Esophagus squamous epithelium (tissue), 5 donors: ENCODE measurements at places on chromosomes 7 and 10.

DNA sequence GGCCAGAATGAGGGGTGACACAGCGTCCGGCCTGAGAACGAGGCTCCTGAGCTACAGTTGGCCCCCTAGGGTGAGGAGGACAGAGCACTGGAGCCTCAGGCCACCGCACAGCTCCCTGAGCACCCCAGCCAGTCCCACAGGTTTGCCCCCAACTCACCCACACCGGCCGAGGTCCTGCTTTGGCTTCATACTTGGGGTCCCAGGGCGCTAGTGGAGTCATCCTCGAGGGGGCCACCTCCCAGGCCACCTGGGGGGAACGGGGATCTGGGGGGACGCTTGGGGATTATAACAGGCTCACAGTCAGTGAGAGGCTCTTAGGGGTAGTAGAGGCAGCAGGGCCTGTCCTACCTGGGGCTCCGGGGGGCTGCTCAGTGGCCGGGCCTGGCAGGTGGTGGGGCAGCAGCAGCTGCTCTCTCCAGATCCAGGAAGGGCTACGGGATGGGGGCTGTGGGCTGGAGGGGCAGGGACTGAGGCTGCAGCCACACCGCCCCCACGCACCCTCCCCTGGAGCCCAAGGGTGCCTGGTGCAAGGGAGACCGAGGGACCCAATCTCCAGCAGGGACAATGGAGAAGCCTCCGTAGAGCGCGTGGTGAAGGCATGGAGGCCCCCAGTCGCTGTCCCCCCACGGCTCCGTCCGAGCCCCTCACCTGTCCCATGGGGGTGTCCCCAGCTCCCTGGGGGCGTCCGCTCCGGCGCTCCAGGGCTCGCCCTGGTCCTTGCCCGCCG lies 588 bp downstream of the SAP25 start:
- no peak for DNase-seq

DNA sequence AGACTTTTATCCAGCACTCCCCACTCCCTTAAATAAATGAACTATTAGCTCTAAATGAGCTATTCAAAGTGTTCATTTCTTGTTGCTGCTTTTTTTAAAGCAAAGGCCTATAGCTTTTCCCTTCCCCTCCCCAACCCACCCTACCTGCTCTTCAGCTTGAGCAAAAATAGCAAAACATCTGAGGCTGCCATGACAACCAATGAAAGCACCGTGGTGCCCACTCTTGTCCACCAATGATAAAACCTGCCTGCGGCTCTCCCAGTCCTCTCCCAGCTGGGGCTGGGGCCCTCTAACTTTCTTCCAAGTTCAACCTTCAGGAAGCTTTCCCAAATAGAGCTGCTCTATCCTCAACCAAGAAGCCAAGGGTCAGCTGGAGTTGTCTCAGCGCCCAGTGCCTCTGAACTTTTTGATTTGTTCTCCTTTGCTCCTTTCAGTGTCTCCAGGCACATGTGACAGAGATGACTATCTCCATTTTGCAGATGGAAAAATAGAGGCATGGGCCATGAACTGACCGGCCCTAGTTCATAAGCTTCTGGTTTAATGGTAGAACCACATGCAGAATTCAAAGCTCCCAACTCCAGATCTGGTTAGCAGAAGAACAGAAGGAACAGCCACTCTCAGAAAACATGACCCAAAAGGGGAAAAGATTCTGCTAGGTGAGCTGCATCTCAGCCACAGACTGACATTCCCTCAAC lies 47.7 kb downstream of the PIK3AP1 start:
- DNase-seq: no peak

DNA sequence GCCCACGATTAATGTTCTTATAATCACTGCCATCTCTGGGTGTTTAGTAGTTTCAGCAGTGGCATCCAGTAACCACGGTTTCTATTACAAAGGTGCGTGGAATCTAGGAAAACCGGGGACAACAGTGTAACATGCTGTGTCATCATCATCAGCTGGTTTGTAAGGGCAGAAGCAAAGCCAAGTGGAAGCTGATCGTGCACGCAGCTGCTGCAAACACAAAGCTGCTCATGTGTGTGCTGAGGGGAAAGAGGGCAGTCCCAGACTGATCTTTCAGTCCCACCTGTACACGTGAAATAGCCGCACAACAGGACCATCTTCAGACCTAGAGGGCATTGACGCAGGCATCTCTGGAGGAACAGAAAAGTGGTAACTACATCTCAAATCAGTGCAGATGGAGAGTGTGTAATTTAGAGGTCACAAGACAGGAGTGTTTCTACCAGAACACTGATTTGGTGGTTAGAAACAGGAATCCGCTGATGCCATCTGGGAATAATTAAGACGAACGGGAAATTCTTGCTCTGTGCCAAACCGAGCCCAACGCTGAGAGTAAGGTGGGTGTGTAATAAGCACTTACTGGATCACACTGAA lies 13.4 kb downstream of the ANKRD16 start:
- no peak for DNase-seq

DNA sequence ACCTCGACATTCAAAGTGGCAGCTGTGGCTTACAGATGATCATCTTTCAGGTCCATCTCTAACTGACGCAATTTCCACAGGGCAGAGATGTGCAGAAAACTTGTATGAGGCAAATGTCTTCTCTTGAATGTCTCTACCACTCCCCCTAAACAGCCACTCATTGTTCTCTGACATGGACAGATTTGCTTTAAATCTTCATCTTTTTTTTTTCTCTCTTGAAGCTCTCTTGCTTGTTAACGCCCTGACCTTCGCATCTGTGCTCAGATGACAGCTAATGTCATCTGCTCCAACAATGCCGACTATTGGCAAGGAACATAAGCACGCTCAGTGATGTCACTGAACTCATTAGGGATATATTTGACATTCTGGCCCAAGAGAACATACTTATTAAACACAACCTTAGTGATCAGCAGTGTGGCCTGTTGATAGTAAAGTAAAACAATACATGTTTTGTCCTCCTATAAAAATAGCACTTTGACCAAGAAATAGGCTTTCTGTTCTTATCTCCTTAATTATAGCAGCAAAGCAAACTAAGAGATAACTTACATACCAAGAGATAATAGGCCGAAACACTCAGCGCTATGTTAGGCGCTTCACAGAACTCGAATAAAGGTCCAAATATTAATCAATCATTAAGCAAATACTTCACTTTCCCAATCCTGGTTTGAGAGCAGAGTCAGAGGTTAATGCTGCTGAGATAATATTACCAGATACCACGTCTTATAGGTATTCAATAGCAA lies 583.5 kb downstream of the PARD3 start:
- DNase-seq: no peak

- no peak for DNase-seq
These were observed 2.0 kb upstream of the TNRC18 start for GRCh38 chr7:5425507-5426225.

DNA sequence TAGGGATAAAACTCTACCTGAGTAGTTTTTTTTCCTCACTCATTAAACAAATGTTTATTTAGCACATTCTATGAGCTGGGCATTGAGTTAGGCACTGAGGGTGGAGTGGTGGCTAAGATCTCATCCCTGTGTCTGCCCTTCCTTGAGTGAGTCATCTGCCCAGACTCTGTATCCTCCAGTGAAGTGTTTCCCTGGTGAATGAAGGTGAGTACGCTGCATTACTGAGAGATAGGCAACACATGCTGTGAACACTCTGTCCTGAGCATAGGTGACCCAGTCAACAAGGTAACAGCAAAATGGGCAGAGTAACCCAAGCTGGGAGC lies 5.8 kb downstream of the PITX3 start:
- DNase-seq: no peak

GRCh38 chr7:135653340-135654080 lies 8.8 kb upstream of the STMP1 start:
- DNase-seq: no peak
